ENCODE measurements at places on chromosomes 1 and 21.
A peak's percentile ranks its signal among the peaks of the same experiment; 100 is the strongest.

DNA sequence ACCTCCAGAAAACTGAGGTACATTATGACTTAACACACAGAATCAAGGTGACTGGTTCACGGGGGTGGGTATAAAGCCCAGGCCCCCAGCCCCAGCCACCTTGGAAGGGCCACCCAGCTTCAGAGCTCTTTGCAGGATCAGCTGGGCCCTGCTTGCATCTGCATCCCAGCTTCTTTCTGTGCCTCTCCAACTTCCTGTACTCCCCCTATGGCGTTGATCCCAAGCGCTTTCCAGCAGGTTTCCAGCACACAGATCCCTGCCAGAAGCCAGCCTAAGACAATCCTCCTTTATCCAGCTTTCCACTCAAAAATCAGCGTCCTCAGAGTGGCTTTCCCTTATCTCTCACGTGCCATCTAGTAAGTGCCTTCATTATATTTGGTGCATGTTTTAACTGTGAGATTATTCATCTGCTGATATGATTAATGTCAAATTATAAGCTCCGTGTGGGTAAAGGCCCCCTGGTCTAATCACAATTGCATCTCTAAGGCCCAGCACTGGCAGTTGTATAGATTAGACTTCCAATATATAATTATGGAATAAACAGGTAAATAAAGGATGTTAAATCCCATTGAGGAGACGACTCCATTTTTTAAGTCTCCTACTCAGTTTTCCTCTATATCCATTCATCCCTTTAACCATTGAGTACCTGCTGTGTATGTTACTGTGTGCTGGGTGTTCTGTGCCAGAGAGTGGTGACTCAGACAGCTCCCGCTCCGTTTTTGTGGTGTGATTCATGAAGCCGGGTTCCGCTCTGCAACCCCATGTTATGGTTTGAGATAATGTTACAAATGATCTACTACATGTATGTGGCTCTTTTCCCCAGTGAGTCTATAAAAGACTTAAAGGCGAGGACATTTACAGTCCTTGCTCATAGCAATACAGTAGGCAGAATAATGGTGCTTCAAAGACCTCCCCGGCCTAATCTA is 387.6 kb downstream of the PCP4 start:
- DNase-seq: no peak

DNA sequence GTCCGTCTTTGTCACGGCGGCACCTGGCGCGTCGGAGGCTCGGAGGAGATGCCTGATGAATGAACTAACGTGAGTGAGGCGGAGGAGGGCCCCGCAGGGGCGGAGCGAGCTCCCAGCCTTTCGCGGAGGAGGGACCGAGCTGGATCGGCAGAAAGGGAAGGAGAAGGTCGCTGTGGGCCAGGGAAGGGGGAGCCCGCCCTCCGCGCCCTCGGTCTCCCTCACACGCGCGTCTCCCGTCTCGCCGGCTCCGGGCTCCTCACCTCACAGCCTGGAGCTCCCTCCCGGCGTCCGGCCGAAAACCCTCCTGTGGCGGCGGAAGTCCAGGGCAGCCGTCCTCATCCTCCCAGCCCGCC is 519 bp downstream of the ZNF496 start:
- DNase-seq: peak; percentile 77

DNA sequence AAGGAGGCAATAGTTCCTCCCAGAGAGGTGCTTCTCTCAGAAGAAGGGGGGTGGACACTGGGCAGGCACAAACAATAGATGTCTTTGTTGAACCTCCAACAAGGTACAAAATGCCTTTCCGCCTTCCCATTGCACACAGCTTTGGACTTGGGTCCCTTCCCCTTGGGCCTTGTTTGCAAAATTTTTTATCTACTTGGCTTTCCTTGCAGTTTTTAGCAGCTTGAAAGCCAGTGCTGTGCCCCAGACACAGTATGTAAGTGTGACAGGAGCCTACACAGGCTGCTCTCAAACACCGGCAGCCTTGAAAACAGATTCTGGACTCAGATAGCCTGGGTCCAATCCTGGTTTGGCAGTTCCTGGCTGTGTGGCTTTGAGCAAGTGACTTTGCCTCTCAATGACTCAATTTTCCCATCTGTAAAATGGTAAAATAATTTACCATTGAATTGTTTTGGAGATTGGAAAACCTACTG is 43.0 kb downstream of the ELAPOR1 start:
- DNase-seq: no peak

DNA sequence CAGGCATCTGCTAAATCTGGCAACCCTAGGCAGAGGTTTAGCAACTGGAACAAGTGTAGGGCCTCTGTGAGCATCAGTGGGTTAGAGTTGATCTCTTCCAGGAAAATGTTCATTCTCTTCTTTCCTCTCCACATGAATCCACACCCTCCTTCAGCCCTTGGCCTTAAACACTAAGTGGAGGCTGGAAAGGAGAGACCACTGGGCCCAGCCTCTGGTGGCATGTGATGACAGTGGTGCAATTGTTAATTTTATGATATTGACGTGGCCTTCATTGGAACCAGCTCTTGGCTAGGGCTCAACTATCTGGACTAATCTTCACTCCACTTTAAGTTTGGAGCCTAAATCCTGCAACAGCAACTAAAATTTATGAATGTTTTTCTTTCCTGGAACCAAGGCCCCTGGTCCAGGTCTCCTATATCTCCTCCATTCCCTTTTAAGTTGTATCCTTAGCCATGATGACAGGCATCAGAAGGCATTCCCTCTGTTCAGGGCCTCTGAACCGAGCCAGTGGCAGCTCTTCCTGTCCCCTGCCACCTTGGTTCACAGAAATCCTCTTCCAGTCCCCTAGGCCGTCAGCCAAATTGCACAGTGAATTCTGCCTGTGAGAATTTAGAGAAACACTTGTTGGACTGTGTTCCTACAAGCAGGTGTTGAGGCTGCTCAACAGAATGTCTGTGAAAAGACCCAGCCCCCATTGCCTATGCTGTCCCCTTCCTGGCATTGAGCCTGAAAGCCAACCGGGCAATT is 132.2 kb downstream of the PSMG1 start:
- DNase-seq: no peak

DNA sequence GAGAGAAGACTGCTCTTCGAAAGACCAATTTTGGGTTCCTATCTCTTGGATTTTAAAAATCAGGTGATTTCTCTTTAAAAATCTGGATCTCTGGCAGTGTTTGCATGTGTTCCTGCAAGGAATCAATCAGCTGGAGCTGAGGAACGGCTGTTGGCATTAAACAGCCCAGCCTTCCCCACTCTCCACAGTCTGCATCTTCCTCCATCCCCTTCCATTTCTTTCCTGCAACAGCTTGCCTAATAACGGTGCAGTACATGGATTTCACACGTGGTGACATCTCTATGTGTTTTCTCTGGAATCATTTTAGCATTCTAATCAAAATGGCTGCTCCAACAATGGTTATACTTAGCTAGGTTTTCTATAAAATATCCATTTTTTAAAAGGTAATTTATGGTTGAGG is 20.0 kb downstream of the RIPPLY3 start:
- DNase-seq: no peak

- DNase-seq: peak; percentile 87
Observed at GRCh38 chr1:113031171-113031933, 41.6 kb upstream of the LRIG2 start.

- DNase-seq: no peak
Observed at GRCh38 chr1:233972951-233973635, 68.6 kb downstream of the SLC35F3 start.

DNA sequence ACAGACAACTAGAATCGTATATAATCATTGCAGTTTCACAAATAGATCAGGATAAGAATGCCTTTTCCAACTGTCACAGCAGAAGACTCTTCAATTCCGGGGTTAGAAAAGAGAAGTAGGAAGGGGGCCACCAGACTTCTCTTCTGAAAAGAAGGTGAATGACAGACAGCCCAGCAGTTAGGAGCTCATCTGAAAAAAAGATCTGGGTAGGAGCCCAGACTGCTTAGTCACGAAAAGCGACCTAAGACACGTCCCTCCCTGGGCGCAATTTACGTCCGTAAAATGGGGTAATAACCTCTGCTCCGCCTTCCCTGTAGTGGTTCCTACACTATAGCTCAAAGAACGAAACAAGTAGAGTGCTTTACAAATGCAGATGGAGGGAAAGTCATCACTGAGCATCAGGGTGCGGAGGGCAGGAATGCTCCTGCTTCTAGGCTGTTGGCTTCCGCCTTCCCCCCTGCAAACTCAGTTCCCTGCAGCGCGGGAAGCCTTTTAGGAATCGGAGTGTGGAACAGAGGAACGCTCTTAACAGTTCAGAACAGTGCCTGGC is 582 bp downstream of the ORC1 start:
- DNase-seq: peak; percentile 64

DNA sequence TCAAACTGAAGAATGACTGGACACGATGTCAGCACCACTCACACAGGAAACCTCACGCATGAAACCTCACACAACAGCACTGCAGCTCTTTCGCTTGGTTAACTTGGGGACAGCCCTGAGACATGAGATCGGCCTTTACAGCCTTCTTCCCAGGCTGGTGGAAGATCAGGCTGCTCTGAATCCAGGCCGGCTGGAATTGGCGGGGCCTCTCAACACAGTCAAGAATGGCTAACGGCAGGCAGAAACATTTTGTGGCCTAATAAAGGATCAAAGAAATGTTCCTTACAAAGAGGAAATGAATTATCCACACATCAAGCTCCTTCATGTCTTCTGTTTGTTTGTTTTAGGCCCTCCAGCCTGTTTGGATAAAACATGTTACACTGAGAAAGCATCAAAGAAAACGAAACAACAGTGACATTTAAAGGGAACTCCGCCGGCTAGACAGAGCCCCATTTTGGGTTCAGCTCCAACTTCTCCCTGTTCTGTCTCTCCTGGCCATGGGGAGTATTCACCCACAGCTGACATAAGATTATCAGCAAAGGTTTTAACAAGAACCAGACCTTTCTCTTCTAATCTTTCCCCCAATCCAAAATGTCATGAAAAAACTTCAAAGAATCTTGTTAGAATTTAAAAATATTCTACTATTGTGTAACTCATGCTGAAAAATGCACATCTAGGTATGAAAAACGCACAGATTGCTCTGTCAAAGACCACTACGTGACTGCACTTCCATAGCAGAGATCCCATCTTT is 131.2 kb downstream of the SLC45A1 start:
- DNase-seq: no peak

- DNase-seq: no peak
Observed at GRCh38 chr1:58608945-58609344, 31.9 kb upstream of the TACSTD2 start.

- no peak for DNase-seq
Observed at GRCh38 chr1:156639601-156640101, 2.3 kb upstream of the BCAN start.

- no peak for DNase-seq
Observed at GRCh38 chr1:10631121-10631810, 156.5 kb downstream of the PEX14 start.

DNA sequence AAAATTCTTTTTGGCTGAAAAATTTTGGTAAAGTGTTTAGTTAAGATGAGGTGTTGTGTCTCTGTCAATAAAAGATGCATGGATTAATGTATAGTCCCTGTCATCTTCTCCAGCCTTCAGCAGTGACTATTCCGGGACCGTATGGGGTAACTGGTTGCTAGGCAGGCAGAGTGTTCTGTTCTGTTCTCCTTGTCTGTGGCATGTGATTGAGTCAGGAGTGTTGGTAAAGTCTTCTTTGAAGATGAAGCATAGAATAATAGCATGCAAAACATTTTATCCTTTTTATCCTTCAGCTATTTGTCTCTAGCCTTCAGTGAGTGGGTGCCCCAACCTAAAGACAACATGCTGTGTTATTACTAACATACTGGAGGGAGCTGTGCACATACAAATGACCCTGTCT is 74.6 kb downstream of the RGL1 start:
- DNase-seq: no peak

GRCh38 chr1:110243574-110243973 is 33.5 kb downstream of the KCNC4 start:
- peak; percentile 73 for DNase-seq

- DNase-seq: no peak
Observed at GRCh38 chr1:58778385-58779000, 5.4 kb downstream of the JUN start.

GRCh38 chr1:167136191-167136614 is 42.3 kb downstream of the STYXL2 start:
- no peak for DNase-seq

DNA sequence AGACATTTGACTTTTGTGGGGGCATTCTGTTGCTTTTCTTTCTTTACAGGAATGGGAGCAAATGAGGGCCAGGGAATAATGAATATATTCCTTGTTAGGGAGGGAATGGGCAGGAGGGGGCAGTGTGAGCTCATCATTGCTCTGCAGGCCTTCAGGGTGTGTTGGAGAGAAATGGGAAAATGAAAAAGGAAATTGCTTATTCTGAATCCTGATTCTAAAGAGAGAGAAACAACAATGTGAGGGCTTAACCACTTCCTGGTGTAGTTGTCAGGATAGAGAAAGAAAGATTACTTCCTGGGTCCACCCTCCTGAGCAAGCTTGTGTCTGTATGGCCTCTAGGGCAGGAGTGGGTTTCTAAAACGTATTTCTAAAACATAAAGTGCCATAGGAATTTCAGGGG is 28.3 kb downstream of the VANGL2 start:
- peak; percentile 42 for DNase-seq

- no peak for DNase-seq
Observed at GRCh38 chr1:197374428-197374827, 106.4 kb downstream of the CRB1 start.

DNA sequence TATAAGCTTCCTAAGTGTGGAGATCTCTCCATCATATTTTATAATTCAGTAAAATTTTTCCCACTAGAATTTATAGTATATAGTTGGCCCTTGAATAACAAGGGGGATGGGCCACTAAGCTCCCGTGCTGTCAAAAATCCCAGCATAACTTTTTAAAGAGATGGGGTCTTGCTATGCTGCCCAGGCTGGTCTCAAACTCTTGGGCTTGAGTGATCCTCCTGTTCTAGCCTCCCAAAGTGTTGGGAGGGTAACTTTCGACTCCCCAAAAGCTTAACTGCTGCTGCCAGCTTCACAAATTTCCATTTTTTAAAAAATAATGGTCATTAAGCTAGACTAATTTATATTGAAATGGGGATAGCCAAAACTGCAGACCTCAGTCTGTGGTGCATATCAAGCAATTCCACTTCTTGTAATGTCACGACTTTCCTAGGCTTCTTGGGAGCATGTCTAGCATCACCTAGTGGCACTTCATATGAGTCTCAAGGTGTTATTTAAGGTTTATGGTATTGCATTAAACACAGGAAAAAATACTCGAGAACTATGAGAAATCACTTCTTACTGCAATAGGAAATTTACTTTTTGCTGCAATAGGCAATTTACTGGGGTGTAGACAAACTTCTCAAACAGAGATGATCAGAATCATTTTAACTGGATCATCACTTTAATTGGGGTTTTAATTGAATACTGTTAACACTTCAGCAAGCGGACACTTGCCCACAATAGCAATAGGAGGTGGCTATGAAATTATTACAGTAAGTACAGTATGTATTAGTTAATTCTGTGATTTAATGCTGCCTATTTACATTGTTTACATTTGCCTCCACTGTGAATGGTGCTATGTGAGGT is 19.3 kb upstream of the ACTA1 start:
- peak; percentile 47 for DNase-seq
